ENCODE measurements at places on chromosomes 7 and 10.
A peak's percentile ranks its signal among the peaks of the same experiment; 100 is the strongest.

DNA sequence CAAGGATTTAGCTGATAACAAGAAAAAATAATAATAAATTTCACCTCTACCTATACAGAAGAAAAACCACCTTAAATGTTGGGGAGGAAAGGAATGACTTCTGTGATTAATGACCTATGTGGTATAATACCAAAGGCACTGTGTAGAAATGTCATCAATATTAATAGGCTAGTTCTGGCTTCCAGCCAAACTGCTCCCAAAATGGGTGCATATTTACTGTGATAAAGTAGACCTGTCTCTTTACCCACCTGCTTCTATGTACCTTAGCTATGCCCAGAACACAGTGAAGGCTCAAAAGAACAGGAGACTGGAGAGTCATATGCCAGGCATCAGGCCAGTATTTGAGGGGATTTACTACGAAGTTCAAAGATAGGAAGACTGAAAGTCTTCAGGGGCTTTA is 76.0 kb downstream of the ATE1 start:
- DNase-seq = no peak

DNA sequence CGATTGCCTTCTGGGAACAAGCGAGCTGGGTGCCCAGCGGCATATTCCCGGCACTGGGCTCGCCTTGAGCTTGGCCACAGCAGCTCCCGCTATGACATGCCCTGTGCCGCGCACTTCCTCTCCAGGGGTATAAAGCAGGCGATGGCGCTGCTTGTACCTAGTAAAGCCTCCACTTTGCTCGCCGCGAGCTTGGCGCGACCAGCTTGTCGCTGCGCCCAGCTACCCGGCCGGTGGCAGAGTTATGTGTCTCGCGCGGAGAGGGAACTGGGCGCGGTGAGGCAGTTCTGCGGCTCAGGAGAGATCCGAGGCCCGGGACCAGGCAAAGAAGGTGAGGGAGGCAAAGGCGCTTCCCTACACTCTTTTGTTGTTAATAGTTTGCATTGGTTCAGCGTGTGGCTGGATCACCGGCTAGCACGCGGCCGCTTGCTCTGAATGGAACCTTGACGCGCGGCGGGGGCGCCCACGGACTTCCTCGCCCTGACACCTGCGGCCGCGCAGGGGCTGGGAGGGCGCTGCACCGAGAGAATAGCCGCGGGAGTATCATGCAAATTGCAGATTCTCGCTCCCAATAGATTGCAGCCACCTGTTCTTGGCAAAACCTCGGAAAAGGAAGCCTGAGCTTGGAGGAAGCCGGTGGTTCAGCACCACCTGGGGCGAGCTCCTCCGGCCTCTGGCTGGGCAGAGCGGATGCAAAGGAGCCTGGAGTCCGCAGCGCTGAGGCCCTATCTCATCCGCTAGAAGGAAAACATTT is 3.0 kb upstream of the BUB3 start:
- no peak for DNase-seq

DNA sequence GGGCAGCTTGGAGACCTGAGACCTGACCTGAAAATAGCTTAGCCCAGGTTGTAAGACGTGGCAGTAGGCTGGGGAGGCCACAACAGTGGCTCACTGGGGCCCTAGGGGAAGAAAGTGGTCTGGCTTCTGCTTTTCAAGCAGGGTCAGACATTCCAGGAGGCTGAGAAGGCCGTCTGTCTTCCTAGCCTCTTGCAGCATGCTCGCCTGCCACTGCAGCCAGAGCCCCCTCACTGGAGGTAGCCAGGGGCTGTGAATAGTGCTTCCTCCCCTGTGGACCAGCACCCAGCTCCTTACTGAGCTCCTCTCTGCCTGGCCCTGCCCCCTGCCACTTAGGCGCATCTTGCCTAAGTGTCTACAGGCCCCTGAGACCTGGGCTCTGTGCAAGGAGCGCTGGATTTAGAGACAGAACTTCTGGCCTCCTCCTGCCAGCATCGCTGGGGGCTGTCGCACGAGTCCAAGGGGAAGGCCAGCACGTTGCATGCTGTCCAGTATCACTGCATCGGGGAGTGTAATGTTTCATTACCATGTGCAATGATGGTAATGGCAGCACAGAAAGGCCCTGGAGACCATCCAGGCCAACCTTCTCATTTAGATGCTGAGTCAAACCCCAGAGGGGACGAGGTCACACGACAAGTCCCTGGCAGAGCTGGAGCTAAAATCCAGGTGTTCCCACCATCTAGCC is 12.7 kb downstream of the ZMIZ1 start:
- no peak for DNase-seq

DNA sequence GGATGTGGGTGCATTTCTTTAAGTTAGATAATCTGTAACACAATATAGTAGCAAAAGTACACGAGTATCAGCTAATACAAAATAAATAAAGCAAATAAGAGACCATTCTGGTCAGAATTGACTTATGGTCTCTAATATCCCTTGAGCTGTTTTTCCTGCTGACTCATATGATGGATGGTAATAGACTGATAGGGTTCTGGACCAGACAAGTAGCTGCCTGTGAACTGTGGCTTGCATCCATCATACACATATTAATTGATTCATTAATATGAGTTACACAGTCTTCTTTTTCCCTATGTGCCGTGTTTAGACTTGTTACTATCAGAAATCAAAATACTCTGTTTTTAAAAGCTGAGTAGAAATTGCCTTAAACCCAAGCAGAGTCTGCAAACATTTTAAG is 762.8 kb downstream of the GATA3 start:
- DNase-seq = no peak

DNA sequence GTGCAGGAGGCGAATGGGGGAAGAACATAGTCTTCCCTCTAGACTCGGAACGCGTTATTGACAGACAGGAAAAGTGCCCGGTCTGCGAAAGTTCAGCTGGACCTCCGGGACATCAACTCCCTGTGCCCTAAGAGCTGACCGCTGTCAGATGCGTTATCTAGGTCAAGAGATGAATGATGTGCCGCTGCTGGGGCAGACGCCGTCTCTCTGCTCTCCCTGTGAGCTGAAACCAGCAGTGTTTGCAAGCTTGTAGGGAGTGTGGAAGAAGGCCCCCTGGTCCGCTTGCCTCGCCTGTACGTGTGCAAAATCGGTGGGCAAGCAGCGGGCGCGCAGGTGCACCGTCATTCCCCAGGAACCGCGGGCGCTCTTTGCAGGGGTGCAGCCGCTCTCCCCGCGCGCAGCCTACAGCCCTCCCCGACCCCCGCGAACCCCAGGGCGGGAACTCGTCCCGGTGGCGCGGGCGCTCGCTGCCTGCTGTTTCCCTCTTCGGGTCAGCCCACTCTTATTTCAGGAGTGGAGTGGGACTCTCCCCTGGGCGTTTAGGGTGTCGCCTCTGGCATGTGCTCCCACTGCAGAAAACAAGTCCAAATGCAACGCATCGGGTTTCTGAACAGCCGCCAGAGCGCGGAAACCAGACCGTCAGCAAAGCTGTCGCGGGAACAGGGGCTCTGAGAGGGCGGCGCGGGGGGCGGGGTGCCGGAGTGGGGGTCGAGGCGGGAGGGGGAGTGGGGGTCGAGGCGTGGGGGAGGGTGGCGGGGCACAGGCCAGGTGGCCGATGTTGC is 1.8 kb upstream of the PFKFB3 start:
- no peak for DNase-seq

GRCh38 chr7:69403169-69403568 is 195.1 kb upstream of the AUTS2 start:
- DNase-seq = no peak

DNA sequence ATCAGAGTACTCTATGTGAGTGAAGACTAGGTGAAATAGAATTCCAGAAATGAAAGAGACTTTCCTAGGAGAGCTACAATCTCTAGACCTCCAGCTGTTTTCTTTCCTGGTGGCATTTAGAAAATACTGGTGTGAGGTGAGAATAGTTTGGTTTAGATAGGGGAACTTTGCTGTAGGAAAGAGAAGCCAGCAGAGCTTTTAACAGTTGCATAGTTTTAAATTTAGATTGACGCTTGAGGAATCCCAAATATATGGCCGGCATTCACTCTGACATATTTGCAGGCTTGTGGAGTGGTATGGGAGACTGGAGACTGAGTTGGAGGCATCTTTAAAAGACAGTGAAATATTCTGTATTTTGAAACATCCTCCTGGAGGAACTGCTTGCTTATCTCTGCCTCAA is 94.3 kb upstream of the ETV1 start:
- no peak for DNase-seq

DNA sequence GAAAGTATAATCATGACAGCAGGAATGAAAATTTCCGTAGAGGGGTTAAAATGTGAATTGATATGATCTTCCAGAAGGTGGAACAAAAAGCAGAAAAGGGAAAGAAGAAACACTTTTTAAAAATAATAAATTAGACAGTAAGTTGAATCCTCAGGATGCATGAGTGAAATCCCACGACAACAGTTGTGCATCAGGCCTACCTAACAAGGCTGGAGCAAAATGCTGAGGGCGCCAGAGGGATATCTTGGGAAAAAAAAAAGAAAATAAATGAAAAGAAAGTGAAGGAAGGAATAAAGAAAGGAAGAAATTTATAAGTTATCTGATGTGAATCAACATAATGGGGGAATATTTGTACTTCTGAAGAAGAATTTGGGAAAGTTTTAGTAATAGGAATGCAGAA is 13.0 kb upstream of the HUS1 start:
- DNase-seq = no peak

DNA sequence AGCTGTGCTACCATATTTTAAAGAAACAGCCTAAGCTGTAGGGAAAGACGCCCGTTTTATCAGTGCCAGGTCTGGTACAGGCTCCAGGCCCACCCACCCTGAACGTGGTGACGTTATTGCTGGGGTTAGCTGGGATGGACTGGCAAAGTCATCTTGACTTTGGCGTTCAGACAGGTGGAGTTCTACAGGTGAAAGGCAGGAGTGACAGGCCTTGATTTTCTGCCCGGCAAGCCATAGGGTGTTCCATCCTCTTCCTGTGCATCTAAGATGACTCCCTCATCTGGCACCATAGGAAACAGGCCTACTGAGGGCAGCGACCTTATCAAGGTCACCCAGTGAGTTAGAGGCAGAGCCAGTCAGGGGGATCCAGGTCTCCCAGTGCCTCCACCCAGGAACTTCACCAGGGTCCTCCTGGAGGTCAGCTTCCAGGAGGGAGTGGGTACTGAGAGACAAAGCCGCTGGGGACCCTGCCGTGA is 41.6 kb downstream of the HK1 start:
- no peak for DNase-seq

- DNase-seq = no peak
Observed at GRCh38 chr10:83545901-83546391, 593.4 kb upstream of the GHITM start.

DNA sequence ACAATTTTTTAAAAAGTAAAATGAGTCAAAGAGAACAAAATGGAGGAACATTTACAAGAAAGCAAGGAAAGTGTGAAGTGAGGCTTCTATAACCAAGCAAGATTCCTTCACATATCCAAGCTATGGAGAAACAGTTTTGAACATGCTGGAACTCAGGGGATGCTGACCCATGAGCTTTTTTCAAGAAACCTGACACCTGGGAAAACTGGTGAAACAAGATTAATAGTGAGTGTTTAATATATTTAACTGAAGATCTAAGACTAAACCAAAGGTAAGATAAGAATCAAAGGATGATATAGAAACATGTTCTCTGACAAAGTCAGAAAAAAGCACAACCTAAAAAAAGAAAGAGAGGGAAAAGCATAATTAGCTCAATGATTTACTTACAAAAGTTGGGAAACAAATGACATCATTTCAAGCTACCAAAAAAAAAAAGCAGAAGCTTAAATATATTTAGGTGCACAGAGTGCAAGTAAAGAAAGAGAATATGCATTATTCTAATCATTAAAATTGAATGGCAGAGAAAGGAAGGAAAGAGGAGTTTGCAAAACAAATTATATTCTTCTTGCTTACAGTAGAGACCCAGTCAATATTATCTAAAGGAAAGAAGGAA is 24.9 kb downstream of the C7orf25 start:
- DNase-seq = no peak

- DNase-seq = no peak
Observed at GRCh38 chr7:133419041-133419440, 166.2 kb downstream of the EXOC4 start.

GRCh38 chr10:14601326-14601725 is 173.4 kb downstream of the FAM107B start:
- no peak for DNase-seq

GRCh38 chr10:30103595-30104320 is 44.4 kb upstream of the JCAD start:
- no peak for DNase-seq

DNA sequence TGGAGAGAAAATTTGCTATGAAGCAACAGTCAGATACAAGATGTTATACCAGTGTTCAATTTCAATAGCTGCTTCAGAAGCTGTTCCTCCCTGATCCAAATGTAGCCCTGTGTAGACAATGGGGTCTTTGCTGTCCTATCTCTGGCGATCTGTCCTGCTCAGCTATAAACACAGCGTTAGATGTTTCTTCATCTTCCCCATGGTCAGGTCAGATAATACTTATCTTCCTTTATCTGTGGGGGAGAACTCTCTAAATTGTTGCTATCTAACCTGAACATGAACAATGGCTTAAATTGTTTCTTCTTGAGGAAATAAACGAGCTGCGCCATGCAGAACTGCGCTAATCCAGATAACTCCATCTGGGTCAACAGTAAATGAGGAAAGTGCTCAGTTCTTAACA is 15.6 kb upstream of the KIAA1217 start:
- DNase-seq = no peak

GRCh38 chr7:154748089-154748786 is 254.7 kb downstream of the PAXIP1 start:
- DNase-seq = no peak

DNA sequence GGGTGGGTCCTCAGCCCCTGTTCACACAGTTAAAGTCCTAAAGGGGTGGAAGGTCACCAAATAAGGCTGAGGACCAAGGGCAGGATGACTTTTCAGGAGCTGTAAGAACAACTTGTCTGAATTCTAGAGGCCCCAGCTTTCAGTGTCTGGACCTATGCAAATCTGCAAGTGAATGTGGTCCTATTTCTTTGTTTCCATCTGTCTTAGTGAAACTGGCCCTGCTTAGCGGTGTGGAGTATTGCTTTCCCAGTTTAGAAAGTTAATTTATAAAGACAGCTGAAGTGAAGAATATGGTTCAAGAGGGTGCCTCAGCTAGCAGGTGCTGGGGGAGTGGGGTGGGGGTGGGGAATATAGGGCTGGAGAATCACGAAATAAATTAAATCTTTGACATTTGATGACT is 40.1 kb downstream of the HHEX start:
- DNase-seq = no peak

GRCh38 chr7:17234398-17235031 is 63.9 kb upstream of the AHR start:
- peak; percentile 74 for DNase-seq

GRCh38 chr10:17023386-17024298 is 106.0 kb downstream of the CUBN start:
- DNase-seq = peak; percentile 75

GRCh38 chr10:23106331-23107072 is 11.1 kb downstream of the MSRB2 start:
- DNase-seq = no peak

DNA sequence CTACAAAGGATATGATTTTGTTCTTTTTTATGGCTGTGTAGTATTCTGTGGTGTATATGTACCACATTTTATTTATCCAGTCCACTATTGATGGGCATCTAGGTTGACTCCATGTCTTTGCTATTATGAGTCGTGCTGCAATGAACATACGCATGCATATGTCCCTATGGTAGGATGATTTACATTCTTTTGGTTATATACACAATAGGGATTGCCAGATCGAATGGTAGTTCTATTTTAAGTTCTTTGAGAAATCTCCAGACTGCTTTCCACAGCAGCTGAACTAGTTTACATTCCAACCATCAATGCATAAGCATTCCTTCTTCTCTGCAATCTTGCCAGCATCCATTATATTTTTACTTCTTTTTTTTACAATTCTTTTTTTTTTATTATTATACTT is 35.6 kb upstream of the FAM13C start:
- no peak for DNase-seq

GRCh38 chr10:132548869-132549268 is 11.3 kb downstream of the INPP5A start:
- DNase-seq = no peak

Data from HS-27A (cell line).